Skeletal muscle cell (primary cell): ENCODE measurements at places on chromosomes 1 and 21.

- no peak for DNase-seq
Observed at GRCh38 chr21:42084079-42084478, 13.0 kb downstream of the UMODL1 start.

DNA sequence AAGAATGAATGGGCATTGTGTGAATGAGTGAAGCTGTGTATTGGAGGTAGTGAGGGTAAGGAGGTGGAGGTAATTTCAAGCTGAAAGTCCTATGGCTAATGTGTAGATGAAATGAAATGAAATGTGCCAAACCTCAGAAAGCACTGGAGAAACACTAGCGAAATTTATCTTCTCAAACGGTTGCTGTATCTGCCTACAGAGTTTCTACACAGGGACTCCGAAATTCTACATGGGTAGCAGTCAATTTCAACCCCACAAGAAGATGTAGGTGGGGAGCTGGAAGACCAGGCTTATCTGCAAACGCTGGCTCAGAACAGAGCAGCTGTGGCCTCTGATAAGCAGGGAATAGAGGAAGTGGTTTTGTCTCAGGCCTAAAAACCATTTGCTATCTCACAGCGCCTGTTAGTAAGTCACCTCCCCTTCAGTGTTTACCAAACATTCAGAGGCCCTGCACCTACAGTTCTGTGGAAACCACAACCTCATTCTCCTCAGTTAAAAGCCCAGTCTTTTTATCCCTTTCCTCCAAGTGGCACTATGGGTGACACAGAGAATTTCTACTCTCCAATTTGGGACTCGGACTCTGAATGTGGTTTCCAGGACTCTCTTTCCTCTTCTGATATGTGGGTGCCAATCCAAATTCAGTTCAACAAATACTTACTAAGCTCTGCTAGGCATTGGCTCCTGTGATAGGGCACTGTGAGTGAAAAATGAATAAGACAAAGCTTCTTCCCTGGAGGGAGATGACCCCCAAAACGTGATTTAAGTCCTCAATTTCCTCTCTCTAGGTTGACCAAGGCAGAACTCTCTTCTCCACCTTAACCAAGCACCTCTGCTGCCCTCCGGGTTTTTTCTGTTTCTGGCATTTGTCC lies 17.2 kb upstream of the SLAMF6 start:
- no peak for DNase-seq

DNA sequence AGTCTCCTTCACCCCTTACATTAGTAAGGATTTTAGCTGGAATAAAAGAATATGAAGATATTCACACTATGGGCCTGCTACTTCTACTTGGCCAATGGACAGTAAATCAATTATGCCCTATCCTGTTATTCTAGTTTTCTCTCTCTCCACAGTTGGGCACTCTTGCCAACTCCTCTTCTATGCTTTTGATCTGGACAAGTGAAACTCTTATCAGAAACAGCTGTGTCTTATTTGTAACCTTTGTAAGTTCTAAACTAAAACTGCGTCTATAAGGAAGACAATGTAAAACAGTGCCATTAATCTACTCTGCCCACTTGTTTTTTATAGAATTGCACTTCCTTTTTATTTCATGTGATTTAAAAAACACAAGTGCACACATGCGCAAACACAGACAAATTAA lies 244.0 kb upstream of the DMRTA2 start:
- DNase-seq: no peak

DNA sequence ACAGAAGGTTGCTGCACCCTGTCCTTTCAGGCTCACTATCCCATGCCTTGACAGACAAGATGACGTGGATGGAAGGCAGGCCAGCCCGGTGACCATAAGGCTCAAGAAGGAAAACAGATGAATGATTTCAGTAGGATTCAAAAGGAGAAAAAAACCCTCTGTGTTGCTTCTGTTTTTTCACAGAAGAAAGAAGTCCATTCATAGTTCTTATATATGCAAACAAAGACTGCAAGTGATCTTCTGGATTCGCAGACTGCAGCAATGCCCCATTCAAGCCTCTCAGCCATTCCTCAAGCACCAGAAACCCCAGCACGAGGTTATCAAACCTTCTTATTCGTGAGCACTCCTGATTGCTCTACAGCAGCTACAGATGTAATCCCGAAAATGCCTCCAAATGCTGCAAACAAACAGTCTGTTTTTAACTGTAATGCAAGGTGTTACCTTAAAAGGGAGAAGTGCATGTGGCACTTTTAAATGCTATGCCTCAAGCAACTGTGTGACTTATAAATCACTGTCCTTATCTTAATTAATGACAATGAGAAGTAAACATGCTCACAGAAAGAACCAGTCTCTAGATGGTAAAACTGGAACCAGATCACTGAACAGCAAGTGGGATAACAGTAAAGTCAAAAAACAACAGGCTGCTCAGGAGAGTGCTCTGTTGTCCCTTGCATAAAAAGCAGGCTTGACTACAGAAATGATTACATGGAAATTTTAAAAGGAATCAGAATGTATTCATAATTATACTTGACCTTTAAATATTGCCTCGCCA lies 173.9 kb downstream of the HHIPL2 start:
- no peak for DNase-seq

GRCh38 chr1:209503196-209503595 lies 80.3 kb upstream of the CAMK1G start:
- DNase-seq: no peak

GRCh38 chr1:206463911-206464310 lies 6.4 kb upstream of the IKBKE start:
- DNase-seq: no peak

GRCh38 chr1:35364741-35365140 lies 96.2 kb downstream of the ZMYM4 start:
- DNase-seq: no peak

- DNase-seq: no peak
Observed at GRCh38 chr1:228849011-228849541, 113.8 kb downstream of the RHOU start.

DNA sequence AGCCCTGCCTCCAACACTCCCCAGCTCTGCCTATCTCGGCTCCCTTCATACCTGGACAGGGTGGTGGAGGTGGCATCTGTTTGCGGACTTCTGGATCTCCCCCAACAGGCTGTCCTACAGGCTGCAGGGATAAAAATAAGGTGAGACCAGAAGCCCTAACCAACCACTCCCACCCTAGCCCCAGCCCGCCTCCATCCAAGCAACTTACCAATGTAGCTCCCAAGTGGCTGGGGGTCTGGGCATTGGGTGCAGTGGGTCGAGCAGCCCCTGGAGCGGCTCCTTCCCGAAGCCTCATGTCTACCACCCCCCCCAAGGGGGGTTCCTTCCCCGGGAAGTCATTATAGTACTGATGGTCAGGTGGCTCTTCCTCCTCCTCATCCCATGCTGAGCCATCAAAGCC lies 4.4 kb downstream of the SHC1 start:
- DNase-seq: no peak

GRCh38 chr1:33025761-33026160 lies 10.9 kb downstream of the AK2 start:
- DNase-seq: no peak

DNA sequence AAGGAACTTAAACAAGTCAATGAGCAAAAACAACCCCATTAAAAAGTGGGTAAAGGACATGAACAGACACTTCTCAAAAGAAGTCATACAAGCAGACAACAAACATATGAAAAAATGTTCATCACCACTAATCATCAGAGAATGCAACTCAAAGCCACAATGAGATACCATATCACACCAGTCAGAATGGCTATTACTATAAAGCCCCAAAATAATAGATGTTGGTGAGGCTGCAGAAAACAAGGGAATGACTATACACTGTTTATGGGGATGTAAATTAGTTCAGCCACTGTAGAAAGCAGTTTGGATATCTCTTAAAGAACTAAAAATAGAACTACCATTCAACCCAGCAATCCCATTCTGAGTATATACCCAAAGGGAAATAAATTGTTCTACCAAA lies 51.2 kb downstream of the MRPL39 start:
- DNase-seq: no peak

- DNase-seq: no peak
Observed at GRCh38 chr21:26148840-26149354, 21.7 kb downstream of the APP start.

DNA sequence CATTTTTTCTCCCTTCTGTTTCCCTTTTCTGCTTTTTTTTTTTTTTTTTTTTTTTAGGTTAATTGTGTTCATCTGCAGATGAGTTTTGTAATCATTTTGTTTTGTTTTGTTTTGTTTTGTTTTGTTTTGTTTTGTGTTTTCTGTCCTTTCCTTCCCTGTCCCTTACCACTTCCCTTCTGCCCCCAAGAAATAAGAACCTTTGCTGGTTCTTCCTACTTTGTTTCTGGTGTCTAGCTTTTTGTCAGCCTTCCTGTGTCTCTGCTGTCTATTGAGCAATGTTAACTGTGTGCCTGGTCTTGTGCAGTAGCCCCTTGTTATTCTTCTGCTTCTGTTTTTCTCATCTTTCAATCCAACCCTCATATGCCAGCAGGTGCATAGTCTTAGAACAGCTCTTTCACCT lies 46.0 kb downstream of the MPZL1 start:
- DNase-seq: no peak
